T-helper 22 cell (primary cell): ENCODE measurements at places on chromosomes 5 and 9.
A peak's percentile ranks its signal among the peaks of the same experiment; 100 is the strongest.

DNA sequence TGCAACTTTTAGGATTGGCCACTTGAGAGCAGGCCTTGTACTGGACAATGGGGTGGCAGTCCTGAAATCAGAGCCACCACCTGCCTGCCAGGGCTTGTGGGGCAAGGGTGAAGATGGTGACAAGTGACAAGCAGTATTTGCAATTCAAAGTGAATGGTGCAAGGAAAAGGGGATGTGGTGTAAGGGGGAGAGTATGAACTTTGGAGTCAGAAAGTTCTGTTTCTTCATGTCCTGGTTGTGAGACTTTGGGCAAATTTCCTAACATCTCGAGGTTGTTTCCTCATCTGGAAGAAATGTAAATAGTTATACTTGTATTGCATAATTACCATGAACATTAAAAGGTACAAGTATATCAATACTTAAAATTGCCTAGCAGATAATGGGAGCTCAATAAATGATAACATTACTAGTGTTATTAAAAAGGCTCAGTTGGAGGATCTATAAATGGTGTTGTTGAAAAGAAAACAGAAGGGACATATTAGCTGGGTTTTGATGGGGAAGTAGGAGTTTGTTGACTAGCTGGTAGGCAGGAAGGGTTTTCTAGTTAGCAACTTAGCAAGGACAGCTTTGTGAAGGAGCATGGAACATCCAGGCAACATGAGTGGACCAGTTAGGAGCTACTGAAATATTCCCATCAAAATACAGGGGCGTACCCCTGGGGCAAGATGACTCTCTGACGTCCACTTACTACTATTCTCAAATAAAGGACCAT is 21.3 kb upstream of the MEGF9 start:
- DNase-seq = no peak

GRCh38 chr9:133050781-133051180 is 11.0 kb upstream of the CEL start:
- DNase-seq = no peak

DNA sequence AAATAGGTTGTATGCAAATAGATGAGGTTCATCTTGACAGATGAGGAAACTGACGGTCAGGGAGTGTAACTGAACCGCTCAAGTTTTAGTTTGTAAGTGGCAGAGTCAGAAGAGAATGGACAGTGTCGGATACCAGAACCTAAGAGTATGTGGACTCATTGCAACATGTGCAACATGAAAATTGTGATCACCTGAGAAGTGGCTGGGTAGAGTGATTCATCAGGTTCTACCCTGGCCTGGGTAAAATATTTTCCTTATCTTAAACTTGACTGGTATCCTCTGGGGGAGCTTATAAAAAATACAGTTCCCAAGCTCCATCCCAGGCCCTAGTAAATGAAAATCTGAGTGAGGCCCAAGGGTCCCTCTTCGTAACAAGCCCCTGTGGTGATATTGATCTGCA is 35.2 kb upstream of the MIER3 start:
- DNase-seq = no peak

GRCh38 chr9:77826621-77827020 is 178.5 kb upstream of the GNA14 start:
- no peak for DNase-seq

- no peak for DNase-seq
Measured at GRCh38 chr5:124397317-124397716, 349.1 kb downstream of the ZNF608 start.

DNA sequence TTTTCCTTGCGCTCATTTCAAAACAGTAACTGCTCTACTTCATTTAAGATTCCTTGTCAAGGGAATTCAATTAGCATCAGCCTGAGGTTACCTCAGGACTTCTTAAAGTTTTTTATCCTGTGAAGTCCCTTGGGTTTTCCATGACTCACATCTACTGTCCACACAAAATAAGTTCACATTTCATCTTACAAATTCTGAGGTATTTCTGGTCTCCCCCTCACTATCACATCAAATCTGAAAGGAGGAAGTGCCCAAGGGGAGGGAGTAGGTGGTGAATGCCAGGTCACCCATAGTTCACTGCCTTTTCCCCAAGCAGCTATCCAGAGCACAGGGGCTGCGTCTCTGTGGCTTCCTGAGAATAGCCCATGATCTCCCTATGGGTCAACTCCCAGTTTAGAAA is 227.1 kb upstream of the NREP start:
- DNase-seq = no peak

DNA sequence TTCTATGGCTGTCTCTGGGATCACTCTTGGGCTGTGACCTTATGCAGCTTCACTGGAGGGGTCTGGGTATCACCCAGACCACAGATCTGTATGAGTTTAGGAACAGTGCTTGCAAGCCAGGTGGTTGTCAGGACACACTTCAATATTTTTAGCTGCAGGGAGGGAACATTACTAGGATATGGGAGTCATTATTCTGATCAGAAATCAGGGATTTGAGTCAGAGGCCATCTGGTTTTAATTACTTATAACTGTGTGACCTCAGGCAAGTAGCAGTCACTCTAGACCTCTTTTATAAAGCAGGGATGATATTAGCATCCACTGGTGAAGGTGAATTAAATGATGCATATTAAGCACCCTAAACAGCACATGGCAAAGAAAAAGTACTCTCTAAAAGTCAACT is 60.1 kb upstream of the NMUR2 start:
- no peak for DNase-seq

- DNase-seq = no peak
Measured at GRCh38 chr5:145957388-145957787, 21.0 kb downstream of the SH3RF2 start.

DNA sequence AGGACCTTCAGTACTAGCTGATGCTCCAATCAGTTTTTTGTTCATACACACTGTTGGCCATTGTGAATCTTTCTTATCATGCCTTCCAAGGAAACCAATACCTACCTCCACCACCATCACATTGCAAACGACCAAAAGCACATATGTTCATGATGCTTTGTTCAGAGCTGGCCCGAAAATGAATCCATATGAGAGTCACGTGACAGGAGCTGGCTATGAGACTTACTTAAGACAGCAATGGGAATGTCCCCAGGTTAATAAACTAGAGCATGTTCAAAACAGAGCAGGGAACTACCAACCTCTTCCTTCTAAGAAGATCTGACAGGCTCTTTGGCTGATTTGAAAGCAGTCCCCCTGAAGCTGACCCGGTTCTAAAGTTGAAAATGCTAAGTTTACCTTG is 93.5 kb downstream of the FGF1 start:
- no peak for DNase-seq

GRCh38 chr5:115180165-115180709 is 10.5 kb upstream of the TRIM36 start:
- DNase-seq = no peak

GRCh38 chr5:113267361-113267900 is 167.4 kb downstream of the TSSK1B start:
- DNase-seq = no peak

DNA sequence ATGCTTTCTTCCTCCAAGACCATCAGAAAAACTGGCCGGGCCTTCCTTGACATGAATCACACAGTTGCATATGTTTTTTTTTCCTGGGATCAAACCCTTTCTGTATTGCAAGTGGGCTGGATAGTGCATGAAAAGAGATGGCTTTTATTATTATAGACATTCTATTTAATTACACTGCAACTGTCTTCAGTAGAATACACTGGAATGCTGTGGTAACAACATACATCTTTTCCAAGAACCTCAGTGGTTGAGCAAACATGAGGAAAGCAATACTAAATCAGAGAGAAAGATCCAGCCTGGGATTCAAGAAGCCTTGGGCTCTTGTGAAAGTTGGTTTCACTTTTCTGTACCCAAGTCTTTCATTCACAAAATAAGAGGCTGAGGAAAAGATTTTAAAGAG is 193.0 kb downstream of the DMAC1 start:
- DNase-seq = no peak

- no peak for DNase-seq
Measured at GRCh38 chr9:126733005-126733404, 71.8 kb upstream of the ZBTB43 start.

GRCh38 chr5:65355301-65355700 is 126.4 kb downstream of the ADAMTS6 start:
- DNase-seq = no peak

GRCh38 chr9:14466429-14466818 is 152.5 kb upstream of the NFIB start:
- no peak for DNase-seq

DNA sequence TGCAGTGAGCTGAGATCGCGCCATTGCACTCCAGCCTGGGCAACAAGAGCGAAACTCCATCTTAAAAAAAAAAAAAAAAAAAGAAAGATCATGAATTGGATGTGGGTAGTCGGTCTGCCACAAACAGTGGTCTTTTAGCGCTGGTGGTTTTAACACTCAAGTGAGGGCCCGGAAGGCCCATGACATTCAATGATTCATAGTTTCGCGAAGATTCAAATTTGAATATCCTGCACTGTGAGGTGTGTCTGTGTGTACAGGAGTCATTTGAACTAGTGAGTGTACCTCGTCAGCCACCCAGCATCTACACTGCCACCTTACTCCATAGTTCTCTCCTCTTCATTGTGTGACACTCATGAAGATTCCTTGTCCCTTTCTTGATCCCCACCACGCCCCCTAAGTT is 41.3 kb downstream of the CFAP77 start:
- DNase-seq = no peak

DNA sequence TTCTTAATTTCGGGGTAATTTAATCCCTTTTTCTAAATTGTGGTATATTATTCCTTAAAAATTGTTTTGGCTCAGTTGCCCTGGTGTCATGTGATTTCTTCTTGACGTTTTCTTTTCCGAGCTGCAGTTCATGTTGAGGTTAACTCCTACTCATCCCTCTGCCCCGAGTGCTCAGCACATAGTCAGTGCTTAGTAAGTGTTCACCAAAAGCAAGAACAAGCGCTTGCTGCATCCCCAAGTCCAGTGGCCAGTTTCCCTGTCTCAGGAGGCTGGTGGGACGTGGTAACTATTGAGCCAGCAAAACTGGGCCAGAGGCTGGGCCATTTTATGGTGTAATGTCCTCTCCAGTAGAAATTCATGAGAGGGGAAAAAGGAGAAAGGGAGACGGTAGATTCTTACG is 23.3 kb downstream of the TRIO start:
- DNase-seq = no peak

- DNase-seq = no peak
Measured at GRCh38 chr9:108099854-108100253, 610.3 kb upstream of the KLF4 start.

- DNase-seq = no peak
Measured at GRCh38 chr5:62017092-62017491, 288.9 kb upstream of the KIF2A start.

DNA sequence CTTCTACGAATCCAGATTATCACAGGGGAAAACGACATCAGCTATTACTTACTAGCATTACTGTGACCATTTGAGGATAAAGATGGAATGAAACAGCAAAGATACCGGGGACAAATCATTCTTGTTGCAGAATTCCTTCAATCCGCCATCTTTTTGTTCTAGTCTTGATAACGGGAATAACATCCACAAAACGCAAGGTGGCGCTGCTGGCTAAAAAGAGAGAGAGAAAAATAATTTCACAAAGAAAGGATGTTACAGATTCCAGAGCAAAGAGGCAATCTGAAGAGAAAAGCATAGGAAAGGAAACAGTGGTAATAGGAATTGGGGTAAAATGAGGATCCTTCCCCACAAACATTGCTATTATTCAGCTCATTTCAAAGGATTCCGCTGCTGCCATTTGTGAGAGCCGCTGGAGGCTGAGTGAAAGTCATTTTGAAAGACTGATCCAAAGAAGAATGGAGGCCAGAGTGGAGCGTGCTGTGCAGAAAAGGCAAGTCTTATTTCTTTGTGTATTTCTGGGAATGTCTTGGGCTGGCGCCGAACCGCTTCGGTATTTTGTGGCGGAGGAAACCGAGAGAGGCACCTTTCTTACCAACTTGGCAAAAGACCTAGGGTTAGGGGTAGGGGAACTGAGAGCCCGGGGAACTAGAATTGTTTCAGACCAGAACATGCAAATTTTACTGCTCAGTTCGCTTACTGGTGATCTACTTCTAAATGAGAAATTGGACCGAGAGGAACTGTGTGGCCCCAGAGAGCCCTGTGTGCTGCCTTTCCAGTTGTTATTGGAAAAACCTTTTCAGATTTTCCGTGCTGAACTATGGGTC is at the start of gene PCDHB7:
TSS of gene PCDHB7 (plus strand) at position 264 of the 824 bp plus-strand sequence. CDS start at position 456, 192 bp downstream.
- DNase-seq = no peak

- DNase-seq = no peak
Measured at GRCh38 chr9:8809741-8810140, 1010.2 kb upstream of the DMAC1 start.

GRCh38 chr5:144267961-144268513 is 97.4 kb downstream of the KCTD16 start:
- DNase-seq = no peak

DNA sequence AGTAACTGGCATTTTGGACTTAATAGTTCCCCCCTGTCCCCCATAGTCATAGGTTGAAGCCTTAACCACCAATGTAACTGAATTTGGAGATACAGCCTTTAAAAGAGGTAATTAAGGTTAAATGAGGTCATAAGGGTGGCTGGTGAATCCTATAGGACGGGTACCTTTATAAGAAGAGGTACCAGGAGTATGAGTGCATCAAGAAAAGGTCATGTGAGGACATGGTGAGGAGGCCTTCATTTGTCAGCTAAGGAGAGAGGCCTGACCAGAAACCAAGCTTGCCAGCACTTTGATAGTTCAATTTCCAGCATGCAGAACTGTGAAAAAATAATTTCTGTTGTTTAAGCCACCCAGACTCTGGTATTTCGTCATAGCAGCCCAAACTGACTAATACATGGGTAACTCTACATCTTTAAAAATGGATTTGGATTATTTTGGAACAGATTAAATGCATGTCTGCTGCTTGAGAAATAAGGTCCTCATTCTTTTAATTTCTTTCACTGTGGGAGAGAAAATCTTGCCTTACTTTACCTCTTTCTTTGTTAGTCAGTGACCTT is 9.7 kb downstream of the RASA1 start:
- no peak for DNase-seq

DNA sequence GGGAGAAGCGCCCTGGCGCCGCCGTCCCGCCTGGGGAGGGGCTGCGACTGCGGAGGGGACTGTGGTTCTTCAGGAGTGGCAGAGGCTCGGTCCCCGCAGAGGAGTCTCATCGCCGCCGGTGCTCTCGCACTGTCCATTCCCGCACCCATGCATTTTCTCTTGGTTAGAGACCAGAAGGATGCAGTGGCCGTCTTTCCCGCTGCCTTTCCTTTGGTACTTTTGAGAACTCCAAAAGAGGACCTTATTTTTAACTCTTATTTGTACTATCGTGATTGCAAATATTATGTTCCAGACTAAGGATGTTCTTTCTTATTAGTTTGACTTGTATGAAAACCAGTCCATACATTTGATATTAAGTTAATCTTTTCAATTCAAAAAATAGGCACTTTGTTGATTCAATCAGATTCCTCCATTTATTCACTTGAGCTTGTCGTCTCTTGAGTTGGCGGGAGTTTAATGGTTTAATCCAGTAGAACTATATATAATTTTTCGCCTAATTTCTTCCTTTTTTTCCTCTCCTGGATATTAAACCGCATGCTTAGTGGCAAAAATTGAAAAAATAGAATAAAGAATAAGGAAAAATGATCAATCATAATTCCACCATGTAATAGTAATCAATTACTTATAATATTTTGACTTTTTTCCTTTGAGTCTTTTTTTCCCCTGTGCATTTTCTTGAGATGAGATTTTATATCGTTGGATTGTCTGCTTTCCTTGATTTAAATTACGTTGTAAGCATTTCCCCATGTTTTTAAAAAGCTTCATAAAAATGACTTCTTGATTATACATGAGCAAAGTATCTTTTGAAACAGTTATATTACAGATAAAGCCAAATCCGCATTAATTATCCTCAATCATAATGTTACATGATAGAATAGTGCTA is 861 bp downstream of the ZFYVE16 start:
- peak; percentile 23 for DNase-seq
